ENCODE measurements at places on chromosomes 16 and 17. TPM values are rescaled to one million over a fixed set of nuclear protein-coding genes. Genes with fewer than 3 reads are reported as not detected.

The CHST4 gene
- total RNA-seq = not detected

The IL34 gene
- not detected for total RNA-seq

DNA sequence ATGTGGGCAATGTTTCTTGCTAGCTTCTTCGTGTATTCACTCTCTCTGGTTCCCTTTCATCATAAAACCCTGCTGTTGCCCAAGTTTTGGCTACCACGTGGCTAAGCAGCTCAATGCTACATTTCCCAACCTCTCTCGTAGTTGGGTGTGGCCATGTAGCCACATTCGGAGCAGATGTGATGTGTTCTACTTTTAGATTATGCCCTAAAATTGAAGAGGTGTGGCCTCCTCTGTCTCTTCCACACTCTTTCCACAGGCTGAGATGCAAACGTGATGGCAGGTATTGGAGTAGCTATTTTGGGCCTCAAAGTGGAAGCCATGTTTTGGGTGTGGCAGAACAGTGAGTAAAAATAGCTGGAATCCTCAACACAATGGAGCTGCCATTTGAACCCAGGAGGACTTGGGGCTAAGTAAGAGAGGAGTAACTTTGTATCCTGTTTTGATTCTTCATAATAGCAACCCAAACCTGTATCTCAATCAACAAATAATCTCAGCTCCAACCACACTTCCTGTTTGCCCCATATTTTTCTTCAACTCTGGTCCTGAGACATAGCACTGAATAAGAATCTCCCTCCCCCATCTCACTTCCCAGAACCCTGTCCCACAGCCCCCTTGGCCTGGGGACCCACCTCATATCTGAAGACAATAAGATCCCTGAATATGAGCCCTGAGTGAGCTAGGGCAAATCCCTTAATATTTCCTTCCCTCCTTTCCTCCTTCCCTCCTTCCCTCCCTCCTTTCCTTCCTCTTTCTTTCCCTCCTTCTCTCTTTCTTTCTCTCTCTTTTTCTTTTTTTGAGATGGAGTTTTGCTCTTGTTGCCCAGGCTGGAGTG lies 4.0 kb downstream of the NUPR1 start:
- DNase-seq = peak; percentile 75
- no peak overlapping the region for H3K27ac ChIP-seq
- H3K27me3 ChIP-seq = no peaks in the 10 kb centered on the region
- peaks cover 40% of the 10 kb centered on the region for H3K4me1 ChIP-seq

- no peaks in the 10 kb centered on the region for H3K27me3 ChIP-seq
- no peak overlapping the region for H3K4me3 ChIP-seq
- no peaks in the 10 kb centered on the region for H3K36me3 ChIP-seq
- no peak overlapping the region for H3K27ac ChIP-seq
- DNase-seq = no peak
These were observed 37.8 kb upstream of the MAF start for GRCh38 chr16:79638386-79638785.

DNA sequence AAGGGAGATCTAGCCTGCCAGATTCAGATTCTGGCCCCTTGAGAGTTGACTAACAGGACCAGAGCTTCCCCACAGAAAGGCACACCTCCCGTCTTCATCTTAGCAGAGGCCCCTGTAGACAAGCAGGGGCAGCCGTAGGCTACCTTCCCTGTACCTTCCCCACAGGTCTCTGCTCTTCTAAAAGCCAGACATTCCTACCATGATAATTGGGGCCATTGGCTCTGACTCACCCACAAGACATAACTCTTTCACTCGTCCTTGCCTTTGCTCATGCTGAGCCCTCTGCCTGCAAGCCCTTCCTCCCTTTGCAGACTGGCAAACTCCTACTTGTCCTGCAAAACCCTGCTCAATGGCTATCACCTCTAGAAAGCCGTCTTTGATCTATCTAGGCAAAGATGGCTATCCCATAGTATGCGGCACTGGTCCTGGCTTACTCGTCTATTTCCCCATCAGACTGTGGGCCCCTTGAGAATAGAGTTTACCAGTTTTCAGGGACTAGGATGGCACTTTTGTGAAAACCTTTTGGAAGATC lies 43.8 kb downstream of the PIMREG start:
- peaks cover 8% of the 10 kb centered on the region for H3K4me1 ChIP-seq
- H3K4me3 ChIP-seq = no peak overlapping the region
- peak; percentile 20 for DNase-seq

- no peaks in the 10 kb centered on the region for H3K4me1 ChIP-seq
- H3K36me3 ChIP-seq = no peaks in the 10 kb centered on the region
- no peak for DNase-seq
- no peaks in the 10 kb centered on the region for H3K27me3 ChIP-seq
- no peak overlapping the region for H3K27ac ChIP-seq
These were observed 406.3 kb downstream of the NPIPA8 start for GRCh38 chr16:17930280-17930679.

GRCh38 chr16:48810436-48810802 lies 200.4 kb upstream of the N4BP1 start:
- no peaks in the 10 kb centered on the region for H3K36me3 ChIP-seq
- DNase-seq = no peak
- H3K27ac ChIP-seq = no peak overlapping the region
- no peak overlapping the region for H3K4me3 ChIP-seq

DNA sequence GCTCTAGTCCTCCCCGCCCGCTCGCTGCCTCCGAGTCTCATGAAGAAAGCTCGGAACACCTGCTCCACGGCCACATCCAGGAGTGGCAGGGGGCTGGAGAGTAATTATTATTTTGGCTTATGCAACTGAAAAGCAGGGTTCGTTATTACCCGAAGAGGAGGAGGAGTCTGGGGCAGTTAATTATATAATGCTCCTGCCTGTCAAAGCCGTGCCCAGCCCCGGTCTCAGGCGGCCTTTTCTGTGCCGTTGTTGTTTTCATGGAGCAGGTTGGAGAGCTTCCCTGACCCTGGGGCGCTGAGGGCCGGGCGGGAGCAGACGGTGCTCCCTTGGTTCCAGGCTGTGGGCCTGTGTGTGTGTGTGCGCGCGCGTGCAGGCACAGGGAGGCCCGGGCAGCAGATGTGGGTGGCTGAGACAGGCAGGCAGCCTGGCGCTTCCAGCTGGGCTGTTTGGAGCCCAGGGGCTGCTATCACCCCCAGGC lies 2.4 kb downstream of the JPH3 start:
- no peak for DNase-seq
- no peaks in the 10 kb centered on the region for H3K4me1 ChIP-seq
- peaks cover 63% of the 10 kb centered on the region for H3K27me3 ChIP-seq

GRCh38 chr17:1299552-1300370 lies 20.3 kb downstream of the TRARG1 start:
- DNase-seq = no peak
- H3K27me3 ChIP-seq = peaks cover 22% of the 10 kb centered on the region
- H3K4me1 ChIP-seq = no peaks in the 10 kb centered on the region
- H3K27ac ChIP-seq = no peak overlapping the region

DNA sequence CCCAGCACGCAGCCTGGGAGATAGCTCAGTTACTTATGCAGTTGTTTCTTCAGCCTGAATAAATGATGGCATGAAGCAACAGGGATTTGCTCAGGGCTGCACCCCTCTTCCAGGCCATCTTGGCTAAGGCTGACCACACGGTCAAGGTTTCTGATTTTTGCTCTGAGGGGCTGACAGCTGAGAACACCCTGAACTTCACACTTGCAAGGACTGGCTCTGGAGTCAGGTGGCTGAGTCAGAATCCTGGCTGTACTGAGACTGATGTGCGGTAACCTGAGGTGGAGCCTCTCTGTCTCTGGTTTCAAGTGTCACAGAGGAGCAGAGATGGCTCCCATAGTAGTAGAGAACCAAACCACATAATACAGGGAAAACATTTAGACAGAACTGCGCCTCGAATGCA lies 4.8 kb downstream of the MTHFSD start:
- no peaks in the 10 kb centered on the region for H3K36me3 ChIP-seq
- no peak overlapping the region for H3K27ac ChIP-seq
- H3K4me1 ChIP-seq = peaks cover 5% of the 10 kb centered on the region
- no peak for DNase-seq
- H3K27me3 ChIP-seq = no peaks in the 10 kb centered on the region

DNA sequence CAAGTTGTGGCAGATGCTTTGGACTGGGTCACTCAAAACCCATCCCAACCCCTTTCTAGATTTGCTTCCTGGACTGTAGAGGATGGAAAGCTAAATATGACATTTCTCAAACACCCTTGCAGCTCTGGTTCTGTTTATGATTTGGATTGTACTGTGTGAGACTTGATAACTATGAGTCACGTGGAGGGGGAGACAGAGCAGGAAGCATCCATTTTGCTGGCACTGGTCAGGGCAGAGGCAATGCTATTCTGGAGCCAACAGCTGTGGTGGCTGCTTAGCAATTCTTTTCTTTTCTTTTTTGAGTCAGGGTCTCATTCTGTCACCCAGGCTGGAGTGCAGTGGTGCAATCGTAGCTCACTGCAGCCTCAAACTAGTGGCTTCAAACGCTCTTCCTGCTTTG lies 13.6 kb upstream of the TERF2 start:
- peak; percentile 62 for DNase-seq
- no peak overlapping the region for H3K4me3 ChIP-seq
- H3K27me3 ChIP-seq = no peaks in the 10 kb centered on the region
- peaks cover 43% of the 10 kb centered on the region for H3K4me1 ChIP-seq

- no peaks in the 10 kb centered on the region for H3K36me3 ChIP-seq
- peaks cover 35% of the 10 kb centered on the region for H3K27me3 ChIP-seq
- no peak for DNase-seq
- H3K4me3 ChIP-seq = no peak overlapping the region
- H3K4me1 ChIP-seq = no peaks in the 10 kb centered on the region
- no peak overlapping the region for H3K27ac ChIP-seq
These were observed 254.0 kb downstream of the KATNIP start for GRCh38 chr16:27803775-27804549.

DNA sequence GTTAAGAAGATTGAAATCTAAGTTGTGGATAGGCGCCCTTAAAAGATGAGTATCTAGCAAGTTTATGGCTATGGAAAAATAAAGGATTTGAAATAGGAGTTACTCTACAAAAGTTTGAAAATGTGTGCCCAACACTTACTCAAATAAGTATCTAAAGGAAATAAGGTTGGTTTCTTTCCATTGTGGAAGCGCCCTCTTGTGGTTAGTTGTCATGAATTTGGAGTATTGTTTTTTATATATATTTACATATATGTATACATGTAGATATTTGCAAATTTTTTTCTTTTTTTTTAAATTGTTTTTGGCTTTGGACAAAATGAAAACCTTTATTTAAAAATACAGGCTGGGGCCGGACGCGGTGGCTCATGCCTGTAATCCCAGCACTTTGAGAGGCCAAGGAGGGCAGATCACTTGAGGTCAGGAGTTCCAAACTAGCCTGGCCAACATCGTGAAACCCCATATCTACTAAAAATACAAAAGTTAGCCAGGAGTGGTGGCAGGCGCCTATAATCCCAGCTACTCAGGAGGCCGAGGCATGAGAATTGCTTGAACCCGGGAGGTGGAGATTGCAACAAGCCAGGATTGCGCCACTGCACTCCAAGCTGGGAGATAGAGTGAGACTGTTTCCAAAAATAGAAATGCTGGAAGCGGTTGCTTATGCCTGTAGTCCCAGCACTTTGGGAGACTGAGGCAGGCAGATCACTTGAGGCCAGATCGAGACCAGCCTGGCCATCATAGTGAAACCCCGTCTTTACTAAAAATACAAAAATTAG lies 24.0 kb upstream of the VPS4A start:
- peak overlapping the region; percentile 67 for H3K27ac ChIP-seq
- H3K36me3 ChIP-seq = peaks cover 14% of the 10 kb centered on the region
- DNase-seq = peak; percentile 79
- H3K4me3 ChIP-seq = no peak overlapping the region
- H3K27me3 ChIP-seq = no peaks in the 10 kb centered on the region
- peaks cover 7% of the 10 kb centered on the region for H3K4me1 ChIP-seq

All from GM23248 (cell line).